ENCODE measurements at places on chromosomes 4 and X.

DNA sequence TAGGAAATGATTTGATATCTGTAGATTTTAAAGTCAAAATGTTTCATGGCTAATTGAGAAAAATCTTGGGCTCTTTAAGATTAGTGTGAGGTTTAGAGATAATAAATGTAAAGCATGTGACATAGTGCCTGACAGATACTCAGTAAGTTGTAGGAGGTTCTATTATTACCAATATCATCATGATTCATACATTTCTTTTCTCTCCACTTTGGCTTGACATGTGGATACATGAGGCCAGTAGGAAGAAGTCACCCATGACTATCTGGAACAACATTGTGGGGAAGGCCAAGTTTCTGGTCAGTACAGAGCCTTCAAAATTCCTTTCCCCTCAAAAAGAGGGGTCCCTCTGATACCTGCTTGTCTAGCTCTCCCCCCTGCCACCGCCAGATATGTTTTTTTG lies 91.2 kb upstream of the SORBS2 start:
- DNase-seq = no peak

GRCh38 chr4:156536661-156537060 lies 434.9 kb downstream of the PDGFC start:
- DNase-seq = no peak

DNA sequence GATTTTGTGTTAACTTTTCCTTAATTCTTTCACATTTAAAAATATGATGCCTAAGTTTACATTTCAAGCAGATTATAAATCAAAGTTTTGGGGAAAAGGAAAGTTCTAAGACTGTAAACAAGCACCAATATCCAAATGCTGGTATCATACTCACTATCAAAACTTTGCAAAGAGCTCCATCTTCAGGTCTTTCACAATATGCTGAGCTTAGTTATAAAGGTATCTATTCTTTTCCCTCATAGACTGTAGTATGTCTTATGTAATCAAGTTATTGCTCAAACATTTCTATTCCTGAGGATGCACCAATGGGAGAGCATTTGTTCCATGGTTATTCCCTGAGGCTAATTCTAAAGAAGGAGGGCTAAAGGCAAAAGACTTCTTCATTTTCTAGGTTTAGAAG lies 207.9 kb upstream of the FAM241A start:
- DNase-seq = no peak

GRCh38 chrX:109749207-109749606 lies 16.1 kb upstream of the ACSL4 start:
- no peak for DNase-seq

DNA sequence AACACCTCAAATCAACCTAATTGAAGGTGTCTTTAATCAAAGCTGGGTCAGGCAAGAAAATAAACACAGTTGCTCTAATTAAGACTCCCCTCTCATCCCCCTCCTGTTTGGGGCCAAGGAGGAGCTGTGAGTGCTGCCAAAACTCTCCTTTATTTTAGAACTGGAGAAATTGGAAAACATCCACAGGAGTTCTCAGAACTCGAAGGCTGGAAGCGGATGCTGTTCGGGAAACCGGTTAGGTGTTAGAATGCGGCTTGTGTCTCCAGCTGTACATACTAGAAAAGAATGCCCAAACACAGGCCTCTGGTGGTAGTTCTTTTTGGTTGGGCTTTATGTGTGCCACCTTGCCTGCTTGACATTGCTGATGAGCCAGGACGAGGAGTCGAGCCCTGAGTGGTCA lies 118.2 kb downstream of the GPR143 start:
- DNase-seq = no peak

DNA sequence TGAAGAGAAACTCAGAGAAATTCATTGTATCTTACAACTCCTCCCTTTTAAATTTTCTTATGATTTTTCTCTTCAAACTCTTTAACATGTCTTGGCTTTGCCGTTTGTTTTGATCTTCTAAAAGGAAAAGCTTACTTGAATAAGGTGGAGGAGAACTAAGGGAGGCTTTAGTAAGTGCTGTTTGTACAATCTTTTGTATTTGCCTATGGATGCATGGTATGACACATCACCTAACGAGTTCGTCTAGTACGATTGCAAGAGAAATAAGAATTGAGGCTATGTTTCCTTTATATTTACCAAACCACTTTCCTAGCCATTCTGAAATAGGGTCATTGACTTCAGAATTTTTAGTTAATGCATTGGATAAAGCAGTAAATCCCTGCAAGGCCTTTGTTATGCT lies 8.4 kb upstream of the BST1 start:
- DNase-seq = no peak

DNA sequence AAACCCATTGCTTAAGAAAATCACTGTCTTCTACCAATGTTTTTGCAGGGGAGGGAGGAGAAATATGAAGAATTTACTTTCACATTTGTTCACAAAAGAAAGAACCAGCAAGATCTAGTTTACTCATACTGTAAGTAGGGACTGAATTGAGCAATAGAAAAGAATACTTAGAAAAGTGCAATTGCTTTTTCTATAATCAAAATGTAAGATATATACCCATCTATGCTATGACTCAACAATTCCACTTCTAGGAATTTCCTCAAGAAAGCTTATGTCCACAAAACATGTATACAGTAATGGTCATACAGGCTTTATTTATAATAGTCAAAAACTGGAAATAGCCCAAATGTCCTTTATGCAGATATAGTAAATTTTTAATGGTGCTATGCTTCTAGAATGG lies 196.4 kb downstream of the LRBA start:
- no peak for DNase-seq

DNA sequence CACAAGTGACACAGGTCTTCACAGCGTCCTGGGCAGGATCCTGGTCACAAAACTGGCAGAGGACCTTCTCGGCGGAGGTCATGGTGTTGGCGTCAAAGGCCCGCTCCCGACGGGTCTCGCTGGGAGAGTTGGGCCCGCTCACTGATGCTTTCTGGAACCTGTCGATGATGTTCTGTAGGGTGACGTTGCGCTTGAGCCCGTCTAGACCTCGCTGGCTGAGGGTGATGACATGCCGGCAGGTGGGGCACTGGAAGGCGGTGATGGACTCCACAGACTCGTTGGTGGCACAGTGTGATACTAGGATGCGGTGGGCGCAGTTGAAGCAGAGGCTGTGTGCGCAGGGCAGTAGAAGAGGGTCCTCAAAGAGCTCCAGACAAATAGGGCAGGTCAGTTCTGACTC lies 53.2 kb downstream of the MID1 start:
- no peak for DNase-seq

DNA sequence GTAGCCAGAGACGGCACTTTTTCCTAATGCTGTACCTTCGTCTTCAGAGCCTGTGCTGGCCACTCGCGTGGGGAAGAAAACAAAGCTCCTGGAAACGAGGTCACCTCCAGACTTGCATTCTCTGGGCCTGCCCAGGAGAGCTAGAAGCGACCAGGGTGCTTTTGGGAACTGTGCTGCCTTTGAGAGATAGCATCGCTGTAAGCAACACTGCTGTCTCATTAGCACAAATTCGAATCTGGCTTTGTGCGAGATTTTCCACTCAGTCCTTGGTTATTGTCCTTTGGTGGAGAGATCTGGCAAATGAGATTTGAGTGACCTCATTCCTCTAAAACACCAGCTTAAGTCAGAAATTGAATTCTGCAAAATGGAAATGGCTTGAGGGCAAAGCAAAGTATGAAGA lies 66.1 kb upstream of the TLR3 start:
- no peak for DNase-seq

DNA sequence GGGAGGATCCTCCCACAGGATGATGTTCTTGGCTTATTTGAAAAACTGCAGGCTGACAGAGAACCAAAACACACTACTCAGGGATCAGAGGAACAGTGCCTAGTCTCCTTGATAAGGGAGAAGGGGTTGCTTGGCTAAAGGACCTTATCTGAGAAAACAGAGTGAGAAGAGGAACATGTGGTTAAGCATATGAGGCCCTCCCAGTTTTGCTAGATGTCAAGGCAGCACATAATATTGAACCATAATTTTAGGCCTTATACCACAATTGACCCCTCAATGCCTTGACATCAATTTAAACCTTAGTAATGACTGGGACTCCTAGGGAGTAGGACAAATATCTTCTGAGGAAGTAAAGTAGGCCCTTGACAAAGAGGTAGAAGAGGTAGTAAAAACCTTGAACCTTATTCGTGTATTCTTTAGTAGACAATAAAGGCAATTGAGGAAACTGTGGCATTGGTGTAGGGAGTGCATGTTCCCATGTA lies 79.3 kb downstream of the TEX13C start:
- DNase-seq = no peak

DNA sequence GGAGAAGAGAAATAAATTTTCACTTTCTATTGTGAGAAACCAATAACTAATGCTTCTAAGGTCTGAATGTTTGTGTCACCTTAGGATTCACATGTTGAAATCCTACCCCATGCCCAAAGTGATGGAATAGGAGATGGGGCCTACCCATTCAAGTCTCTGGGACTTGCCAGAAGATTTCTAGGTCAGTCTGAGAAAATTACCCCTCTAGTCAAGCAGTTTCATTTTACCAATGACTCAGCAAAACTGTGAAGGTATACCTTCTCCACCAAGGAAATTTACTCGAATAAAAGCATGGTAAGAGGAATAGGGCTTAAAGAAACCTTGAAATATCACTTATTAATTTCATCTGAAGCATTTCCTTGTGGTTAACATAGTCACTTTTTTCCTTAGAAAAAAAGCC lies 23.5 kb upstream of the PAPSS1 start:
- DNase-seq = no peak

DNA sequence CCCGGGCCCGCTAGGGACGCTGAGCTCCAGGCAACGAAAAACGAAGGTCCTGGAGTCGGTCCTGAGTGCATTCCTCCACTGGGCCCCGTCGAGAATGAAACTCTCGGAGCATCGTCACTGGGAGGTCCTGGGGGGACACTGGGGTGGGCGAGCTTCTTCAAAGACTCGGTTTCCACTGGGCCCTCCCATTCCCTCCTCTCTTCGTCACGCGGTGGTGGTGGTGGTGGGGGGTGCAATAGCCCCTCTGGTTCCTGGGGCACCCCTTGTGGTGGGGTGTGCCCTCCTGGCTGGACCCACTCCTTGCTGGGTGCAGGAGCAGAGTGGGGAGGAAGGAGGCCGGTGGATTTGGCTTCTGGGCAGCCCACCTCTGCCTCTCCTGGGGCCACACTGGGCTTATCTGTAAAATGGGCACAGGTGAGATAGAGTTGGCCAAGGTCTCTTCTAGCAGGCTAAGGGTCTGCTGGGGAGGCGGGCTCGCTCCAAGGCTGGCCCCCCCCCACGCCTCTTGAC lies 12.9 kb downstream of the HMX1 start:
- DNase-seq = no peak

- DNase-seq = no peak
Observed at GRCh38 chr4:168633064-168633463, 136.2 kb downstream of the PALLD start.
